Cerebellar nuclear complex (tissue), 1 donor: ENCODE measurements at places on chromosomes 3 and 15.

GRCh38 chr3:141382571-141382970 lies 14.3 kb downstream of the ZBTB38 start:
- no peak for DNase-seq

DNA sequence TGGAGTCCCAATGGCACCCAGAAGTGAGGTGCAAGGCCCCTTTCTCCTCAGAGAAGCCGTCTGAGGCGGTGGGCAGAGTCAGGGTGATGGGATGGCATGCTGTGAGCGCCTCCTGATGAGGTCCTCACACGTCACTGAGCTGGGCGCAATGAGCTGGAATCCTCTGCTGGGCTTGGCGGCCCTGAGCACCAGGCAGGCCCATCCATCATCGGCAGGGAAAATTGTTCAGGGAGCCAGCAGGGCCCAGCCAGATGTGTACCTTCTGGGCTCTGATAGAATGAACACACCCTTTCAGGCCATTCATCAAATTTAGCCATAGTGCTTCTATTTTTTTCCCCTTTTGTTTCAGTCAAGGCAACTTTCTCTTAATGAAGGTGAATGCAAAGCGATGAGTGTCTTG lies 43.7 kb downstream of the FAM3D start:
- no peak for DNase-seq

DNA sequence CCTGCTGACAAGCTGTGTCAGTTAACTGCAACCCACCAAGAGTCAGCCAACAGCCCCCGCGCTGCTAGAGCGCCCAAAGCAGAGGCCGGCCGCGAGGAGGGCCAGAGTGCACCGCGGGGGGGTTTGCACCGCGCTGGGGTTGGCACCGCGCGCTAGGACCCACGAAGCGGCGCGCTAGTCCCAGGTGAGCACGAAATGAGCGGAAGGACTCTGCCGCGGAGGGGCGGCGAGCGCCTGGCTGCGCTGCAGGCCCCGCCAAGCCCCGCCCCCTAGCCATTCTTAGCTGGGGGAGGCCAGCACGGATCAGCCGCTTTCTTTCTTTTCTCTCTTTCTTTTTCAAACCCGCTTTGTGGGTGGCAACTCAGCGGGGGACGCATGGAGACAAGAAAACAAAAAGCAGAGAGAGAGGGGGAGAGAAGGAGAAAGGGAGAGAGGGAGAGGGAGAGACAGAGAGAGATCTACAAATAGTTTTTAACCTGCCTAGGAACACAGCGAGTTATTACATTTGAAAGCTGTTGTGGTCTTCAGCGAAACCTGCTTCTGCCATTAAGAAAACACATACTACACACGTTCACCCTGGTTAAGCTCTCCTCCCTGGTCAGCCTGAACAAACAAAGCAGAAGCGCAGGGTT lies 6.9 kb upstream of the FOXB1 start:
- no peak for DNase-seq

DNA sequence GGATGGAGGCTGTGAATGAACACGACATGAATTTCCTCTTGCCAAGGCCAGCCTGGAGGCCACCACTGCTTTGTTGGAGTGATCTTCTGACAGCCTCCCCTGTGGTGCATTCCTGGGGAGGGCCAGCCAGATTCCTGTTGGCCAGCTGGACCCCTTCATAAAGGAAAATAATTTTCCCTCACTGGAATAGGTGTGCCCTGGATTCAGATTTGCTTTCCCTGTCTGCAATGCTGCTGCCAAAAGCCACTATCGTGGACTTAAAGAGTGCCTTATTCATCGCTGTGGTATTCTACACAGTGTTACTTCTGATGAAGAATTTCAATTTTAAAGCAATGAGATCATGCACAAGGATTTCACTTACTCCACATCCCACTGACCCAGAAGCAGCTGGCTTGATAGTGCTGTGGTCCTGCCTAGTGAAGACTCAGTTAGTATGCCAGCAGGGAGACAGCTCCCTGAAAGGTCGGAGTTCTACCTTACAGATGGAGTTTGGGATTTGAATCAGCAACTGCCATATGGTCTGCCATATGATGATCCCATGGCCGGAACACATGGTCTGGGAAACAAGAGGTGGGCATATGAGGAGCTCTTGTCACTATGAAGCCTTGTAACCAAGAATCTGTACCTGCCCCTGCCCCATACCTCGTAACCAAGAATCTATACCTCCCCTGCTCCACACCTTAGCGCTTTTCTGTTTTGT lies 145.2 kb downstream of the KLF13 start:
- peak; percentile 54 for DNase-seq

- no peak for DNase-seq
Observed at GRCh38 chr3:98901119-98901391, 440 bp downstream of the DCBLD2 start.

DNA sequence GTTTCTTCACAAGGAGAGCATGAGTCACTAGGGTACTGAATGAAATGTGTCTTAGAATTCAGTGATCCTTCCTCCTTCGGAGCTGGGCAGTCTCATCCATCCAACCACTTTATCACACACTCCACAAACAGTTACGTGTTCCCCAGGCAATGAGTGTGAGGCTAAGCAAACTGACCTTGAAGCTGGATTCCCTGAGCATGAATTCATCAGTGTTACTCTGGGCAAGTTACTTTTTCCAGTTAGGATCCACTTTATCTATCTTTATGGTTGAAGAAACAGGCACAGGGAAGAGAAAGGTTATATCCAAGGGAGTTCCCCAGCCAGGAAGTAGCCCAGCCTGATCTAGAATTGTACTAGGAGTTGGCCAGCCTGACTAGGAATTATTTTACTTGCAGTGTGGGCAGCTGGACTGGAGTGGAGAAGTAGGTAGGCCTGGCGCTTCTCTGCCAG lies 17.1 kb upstream of the GCNT3 start:
- no peak for DNase-seq

DNA sequence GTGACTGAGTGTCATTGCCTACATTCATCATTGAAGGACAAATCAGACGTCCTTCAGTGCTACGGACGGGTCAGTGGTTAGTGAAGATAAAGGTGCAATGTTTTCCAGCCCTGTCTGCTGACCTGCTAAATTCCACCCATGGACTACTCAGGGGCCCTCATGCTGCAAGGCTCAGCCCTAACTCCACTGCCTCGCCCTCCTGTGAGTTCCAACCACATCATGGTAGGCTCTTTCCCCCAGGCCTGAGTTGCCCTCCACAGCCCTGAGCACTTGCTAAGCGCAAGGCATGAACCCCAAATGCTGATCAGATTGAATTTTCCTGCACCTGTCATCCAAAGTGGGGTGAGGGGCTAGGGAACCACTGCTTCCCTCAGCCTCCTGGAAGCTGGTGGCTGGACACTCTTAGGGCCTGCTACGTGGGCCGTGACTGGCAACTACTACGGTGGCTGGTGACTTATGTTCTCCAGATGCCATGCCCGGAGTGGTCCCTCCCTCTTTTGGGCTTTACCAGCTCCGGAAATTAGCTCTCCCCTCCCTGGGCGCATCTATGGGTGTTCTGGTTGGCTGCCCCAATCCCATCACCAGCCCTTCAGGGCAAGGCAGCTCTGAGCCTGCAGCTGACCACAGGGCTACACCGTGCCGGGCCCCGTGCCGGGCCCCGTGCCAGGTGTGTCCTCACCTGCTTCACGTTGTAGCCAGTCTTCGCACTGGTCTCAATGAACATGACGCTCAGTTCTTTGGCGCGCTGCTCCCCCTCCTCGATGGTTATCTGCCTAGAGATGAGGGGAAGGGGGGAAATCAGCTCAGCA lies 32.1 kb downstream of the SRPRB start:
- no peak for DNase-seq

GRCh38 chr3:127590282-127590592 lies 296 bp downstream of the TPRA1 start:
- DNase-seq = no peak
